ENCODE measurements at places on chromosomes 2 and 18.
A peak's percentile ranks its signal among the peaks of the same experiment; 100 is the strongest.

DNA sequence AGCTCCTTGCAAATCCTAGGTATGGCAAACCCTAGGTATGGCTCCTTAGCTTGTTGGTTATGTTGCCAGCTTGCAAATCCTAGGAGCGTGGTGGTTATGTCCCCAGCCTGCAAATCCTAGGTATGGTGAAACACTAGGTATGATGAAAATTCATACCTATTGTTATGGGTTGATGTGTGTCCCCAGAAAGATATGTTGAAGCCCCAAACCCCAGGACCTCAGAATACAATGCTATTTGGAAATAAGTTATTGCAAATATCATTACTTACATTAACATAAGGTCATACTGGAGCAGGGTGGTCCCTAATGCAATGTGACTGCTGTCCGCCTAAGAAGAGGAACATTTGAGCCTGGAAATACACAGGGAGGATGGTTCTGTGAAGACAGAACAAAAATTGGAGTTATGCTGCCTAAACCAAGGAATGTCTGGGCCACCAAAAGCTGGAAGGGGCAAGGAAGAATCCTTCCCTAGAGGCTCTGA, 220.8 kb downstream of the MYCN start:
- no peak for DNase-seq

DNA sequence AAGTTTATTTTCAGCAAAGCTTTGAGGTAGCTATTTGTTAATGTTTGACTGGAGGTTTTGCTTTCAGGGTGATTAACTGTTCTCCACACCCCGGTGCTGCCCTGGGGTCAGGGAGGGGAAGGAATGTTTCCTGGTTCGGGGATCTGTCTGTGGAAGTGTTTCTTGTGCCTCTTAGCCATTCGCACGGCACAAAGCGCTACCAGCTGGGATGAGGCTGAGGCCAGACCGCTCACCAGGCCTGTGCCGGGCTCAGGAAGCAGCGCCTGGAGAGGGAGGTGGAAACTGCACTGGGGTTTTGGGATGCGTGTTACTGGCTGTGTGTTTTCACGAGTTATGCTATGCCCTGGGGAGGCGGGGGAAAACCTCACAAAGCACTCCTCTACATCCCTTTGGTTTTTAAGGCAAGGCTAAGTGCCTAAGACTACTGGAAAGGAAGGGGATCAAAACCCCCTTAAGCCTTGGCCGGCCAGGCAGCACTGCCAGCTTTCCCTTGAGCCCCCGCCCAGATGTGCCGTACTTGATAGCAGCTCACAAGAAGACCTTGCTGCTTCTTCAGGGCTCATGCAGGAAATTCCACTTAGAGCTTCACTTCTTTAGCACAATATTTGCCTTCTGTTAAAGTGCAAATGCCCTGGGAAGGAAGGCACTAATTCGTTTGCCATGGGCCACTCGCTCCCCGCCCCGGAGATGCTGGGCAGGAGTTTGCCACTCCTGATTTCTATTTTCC, 65.7 kb upstream of the CNGA3 start:
- DNase-seq = no peak

DNA sequence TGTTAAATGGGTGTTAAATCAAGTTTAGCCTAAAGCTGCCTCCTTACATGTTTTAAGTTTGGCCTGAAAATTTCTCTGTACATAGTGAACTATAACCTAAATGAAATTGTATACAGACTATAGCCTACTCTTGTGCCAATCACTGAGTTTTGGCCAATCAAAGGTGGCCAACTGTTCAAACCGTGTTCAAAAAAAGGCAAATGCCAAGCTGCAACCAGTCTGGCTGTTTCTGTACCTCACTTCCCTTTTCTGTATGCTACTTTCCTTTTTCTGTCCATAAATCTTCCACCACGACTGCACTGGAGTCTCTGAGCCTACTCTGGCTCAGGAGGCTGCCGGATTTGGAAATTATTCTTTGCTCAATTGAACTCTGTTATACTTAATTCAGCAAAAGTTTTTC, 121.0 kb downstream of the SPOPL start:
- DNase-seq = no peak

GRCh38 chr2:235063471-235063961, 111.7 kb downstream of the SH3BP4 start:
- no peak for DNase-seq

DNA sequence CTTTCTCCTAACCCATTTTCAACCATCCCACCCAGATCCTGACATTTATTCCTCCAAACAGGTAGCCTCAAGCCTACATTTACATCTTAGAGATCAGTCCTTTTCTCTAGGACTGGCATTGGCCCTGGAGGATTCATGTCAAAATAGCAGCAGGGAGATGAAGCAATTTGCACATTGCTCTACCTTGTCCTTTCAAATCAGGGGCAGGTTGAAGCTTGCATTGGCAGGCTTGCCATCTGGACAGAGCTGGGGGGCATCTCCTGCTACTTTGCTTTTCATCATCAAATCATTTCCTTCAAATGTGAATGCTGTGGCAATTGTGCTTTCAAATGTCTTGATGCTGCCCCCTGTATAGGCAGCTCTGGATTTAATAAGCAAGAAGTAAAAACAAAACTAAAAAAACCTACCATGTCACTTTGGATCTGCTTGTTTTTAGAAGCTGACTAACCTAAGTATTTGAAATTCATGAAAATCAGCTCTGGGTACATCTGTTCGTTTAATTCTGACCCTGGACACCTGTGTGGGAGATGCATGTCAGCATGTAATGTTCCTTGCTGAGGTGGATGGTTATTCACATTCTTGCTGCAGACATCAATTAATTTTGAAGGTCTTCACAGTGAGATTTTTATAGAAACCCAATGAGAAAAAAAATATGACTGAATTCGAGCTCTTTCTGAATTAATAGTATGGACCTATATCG, 47.9 kb downstream of the KIF5C start:
- no peak for DNase-seq

DNA sequence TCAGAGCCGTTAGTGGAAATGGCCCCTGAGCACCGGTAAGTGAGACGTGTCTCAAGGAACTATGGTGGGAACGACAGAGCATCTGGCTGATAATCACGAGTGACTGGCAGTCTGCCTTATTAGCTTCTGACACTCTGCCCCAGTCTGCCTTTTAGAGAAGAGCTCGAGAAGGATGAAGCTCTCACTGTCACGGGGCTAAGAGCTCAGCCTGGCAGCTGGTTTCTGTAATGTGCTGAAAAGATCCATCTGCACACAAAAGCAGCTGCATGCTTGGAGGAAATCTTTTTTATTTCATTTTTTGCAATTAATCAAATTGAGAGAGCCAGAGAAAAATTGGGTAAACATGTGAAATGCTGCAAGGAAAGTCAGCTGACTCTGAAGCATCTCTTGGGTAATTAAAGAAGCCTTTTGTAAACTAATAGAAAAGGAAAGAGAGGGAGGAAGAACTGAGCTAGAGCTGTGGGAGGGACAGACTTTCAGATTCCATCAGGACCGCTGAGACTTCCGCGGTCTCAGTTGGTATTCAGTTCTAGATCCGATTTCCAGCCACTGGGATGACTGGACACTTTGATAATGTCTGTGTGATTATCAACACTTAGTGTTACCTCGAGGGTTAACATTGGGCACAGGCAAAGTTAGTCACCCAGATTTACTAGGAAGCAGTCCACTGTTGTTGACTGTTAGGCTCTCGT, 24.4 kb downstream of the MBP start:
- DNase-seq = no peak

DNA sequence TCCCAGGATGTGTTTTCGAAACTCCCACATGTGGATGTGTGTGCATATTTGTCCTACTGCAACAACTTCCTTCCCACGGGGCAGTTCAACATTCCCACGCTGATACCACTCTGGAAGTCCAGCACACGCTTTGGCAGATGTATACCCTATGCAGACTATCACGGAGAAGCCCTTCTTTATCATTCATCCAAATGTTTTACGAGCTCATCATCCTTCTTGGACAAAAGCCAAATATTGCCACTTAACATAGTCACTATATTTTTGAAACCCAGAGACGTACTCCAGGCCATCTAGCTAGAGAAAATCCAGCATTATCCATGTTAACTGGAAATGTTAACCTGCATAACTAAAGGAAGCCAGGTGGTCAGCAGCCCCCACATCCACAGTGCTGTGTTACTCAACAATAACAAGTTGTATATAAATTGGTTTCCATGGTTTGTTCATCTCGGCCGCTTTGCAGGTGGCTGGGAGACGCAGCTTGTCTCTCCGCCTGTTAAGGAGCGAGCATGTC, 131.5 kb downstream of the ZNF532 start:
- no peak for DNase-seq

DNA sequence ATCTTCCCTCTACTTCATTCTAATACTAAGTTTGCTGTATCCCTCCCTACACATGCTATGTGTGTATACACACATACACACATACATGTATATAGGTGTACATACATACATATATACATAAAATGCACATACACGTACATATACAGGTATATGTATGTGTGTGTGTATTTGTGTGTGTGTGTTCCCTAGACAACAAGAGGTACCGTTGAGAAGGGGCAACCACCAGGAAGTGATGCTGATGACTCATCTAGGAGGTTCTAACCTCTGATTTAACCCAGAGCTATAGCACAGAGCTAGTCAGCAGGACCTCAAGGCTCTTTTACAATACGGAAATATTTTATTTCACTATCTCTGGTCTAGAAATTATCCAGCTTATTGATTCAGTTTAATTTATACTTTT, 139.2 kb downstream of the LAMA3 start:
- peak; percentile 19 for DNase-seq

- DNase-seq = no peak
These were observed 17.5 kb upstream of the CEP192 start for GRCh38 chr18:12973562-12974213.

- DNase-seq = no peak
These were observed 28.4 kb upstream of the DYNC2LI1 start for GRCh38 chr2:43745457-43745856.

Data from T-cell (primary cell).